CD14-positive monocyte (primary cell): ENCODE measurements at places on chromosomes 1 and 21. TPM values are rescaled to one million over a fixed set of nuclear protein-coding genes. Genes with fewer than 3 reads are reported as not detected.
A peak's percentile ranks its signal among the peaks of the same experiment; 100 is the strongest.

DNA sequence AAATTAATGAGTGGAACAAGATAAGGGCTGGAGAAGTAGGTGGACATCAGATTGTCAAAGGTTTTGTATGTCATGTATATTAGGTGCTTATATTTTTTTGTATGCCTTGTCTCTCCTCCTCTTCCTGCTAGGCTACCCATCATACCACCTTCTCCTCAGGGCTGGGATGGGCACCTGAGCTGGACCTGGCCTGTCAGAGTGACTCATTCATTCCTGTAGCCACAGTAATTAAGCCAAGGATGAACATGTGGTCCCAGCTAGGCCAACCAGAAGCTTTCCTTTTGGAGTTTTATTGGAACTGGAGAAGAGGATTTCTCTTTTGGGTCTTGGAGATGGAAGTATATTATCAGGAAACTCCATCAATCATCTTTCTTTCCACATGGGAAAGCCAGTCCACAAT, 21.2 kb downstream of the PTGS2 start:
- no peak overlapping the region for H3K4me3 ChIP-seq
- peaks cover 73% of the 10 kb centered on the region for H3K4me1 ChIP-seq
- H3K36me3 ChIP-seq = no peaks in the 10 kb centered on the region
- no peak for DNase-seq
- no peaks in the 10 kb centered on the region for H3K27me3 ChIP-seq
- peak overlapping the region; percentile 83 for H3K27ac ChIP-seq

- no peaks in the 10 kb centered on the region for H3K36me3 ChIP-seq
- no peaks in the 10 kb centered on the region for H3K27me3 ChIP-seq
- no peak for DNase-seq
Observed at GRCh38 chr1:242455052-242455361, 69.5 kb downstream of the PLD5 start.

The FAM131C gene
- not detected in 2 replicates for polyA plus RNA-seq

GRCh38 chr1:212916481-212917133, 33.7 kb upstream of the VASH2 start:
- H3K4me1 ChIP-seq = peaks cover 8% of the 10 kb centered on the region
- no peaks in the 10 kb centered on the region for H3K36me3 ChIP-seq
- H3K27me3 ChIP-seq = no peaks in the 10 kb centered on the region
- H3K4me3 ChIP-seq = no peak overlapping the region
- no peak overlapping the region for H3K27ac ChIP-seq

The HPCAL4 gene
- 0.03 TPM for polyA plus RNA-seq

DNA sequence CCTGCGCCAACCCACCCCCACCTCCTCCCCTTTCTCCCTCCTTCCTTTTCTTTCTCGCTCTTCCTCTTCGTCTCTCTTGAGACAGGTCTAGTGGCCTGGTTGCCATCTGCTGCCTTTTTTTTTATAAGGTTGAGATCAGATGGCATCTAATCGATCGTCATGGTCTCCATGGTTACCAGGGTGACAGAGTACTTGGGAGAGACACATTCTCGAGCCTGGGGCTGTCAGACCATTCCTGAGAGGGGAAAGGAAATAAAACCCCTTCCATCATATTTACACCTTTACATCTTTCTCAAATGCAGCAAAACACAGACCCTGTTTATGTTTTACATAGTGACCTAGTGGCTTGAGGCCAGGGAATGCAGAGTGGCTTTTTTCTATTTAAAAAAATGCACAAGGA, 53.5 kb upstream of the SLC22A15 start:
- peaks cover 4% of the 10 kb centered on the region for H3K4me1 ChIP-seq
- no peaks in the 10 kb centered on the region for H3K27me3 ChIP-seq
- H3K36me3 ChIP-seq = no peaks in the 10 kb centered on the region
- no peak overlapping the region for H3K4me3 ChIP-seq
- DNase-seq = no peak

The NLRP3 gene
- 233 and 400 TPM in 2 replicates for polyA plus RNA-seq

- no peak overlapping the region for H3K4me3 ChIP-seq
- no peaks in the 10 kb centered on the region for H3K4me1 ChIP-seq
- no peak overlapping the region for H3K27ac ChIP-seq
- H3K36me3 ChIP-seq = peaks cover 17% of the 10 kb centered on the region
- peak; percentile 41 for DNase-seq
Observed at GRCh38 chr1:31010086-31010989, 55.2 kb downstream of the PUM1 start.

The TRIM17 gene
- polyA plus RNA-seq = not detected

The S100A3 gene
- not detected for polyA plus RNA-seq

DNA sequence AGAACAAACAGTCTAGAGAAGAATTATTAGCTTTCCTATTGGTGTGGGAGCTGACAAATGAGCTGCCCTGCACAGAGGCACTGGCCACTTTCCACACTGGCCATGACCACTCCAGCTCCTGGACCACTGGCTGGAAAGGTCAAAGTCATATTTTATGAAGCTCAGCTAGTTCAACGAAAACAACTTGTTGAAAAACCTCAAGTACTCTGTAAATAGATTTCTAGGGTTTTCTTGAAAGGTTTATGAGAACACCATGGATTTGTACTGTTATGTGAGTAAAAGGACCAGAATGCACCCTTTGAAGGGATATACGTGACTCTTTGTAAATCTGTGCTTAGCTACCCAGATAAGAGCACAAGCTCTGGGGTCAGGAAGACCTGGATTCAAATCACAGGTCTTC, 54.5 kb upstream of the FGGY start:
- no peaks in the 10 kb centered on the region for H3K4me1 ChIP-seq
- no peak overlapping the region for H3K27ac ChIP-seq
- H3K27me3 ChIP-seq = no peaks in the 10 kb centered on the region
- no peak for DNase-seq

DNA sequence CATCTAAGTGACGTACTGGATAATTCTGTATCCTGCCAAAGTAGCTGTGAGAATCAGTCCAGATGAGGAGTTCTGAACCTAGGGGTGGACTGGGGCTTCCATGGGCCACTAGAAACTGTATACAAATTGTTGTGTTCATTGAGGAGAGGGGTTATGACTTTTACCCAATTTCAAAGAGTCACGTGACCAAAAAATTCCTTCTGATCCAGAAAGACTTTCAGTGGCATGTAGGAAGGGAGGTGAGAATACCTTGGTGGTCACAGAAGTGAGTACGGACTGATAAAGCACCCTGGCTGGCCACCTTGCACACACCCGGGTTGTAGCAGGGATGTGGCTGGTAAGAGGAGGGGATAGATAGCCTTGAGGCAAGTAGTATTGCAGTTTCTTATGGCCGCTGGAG, 60.4 kb downstream of the BCAR3 start:
- H3K27me3 ChIP-seq = no peaks in the 10 kb centered on the region
- no peak overlapping the region for H3K4me3 ChIP-seq
- H3K4me1 ChIP-seq = no peaks in the 10 kb centered on the region
- H3K36me3 ChIP-seq = no peaks in the 10 kb centered on the region
- DNase-seq = no peak

GRCh38 chr1:229972600-229973296, 94.3 kb upstream of the GALNT2 start:
- no peaks in the 10 kb centered on the region for H3K27me3 ChIP-seq
- DNase-seq = no peak
- no peaks in the 10 kb centered on the region for H3K36me3 ChIP-seq
- no peak overlapping the region for H3K27ac ChIP-seq

GRCh38 chr1:113684153-113684541, 75.1 kb downstream of the PHTF1 start:
- no peak overlapping the region for H3K27ac ChIP-seq
- no peaks in the 10 kb centered on the region for H3K27me3 ChIP-seq
- H3K4me1 ChIP-seq = peaks cover 13% of the 10 kb centered on the region
- no peaks in the 10 kb centered on the region for H3K36me3 ChIP-seq
- no peak for DNase-seq

GRCh38 chr1:27645071-27645415, 10.1 kb upstream of the FGR start:
- no peak overlapping the region for H3K4me3 ChIP-seq
- DNase-seq = no peak
- no peaks in the 10 kb centered on the region for H3K36me3 ChIP-seq
- no peak overlapping the region for H3K27ac ChIP-seq
- H3K4me1 ChIP-seq = peaks cover 23% of the 10 kb centered on the region
- H3K27me3 ChIP-seq = no peaks in the 10 kb centered on the region

DNA sequence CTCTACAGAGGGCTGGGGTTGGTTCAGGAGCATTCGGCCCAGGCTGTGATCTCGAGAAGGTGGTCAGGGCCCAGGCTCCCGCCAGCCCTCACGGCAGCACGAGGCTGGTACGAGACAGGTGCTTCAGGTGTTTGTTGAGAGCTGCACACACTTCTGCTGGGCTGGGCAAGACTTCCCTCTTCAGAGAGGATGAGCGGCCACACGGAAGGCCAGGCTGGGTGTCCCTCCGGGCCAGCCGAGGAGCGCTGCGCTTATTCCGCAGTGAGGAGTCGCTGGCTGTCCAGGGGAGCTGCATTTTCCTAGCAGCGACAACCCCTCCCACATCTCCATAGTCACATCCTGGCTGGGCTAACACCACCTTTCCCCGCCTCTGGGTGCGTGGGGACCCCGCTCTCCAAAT, 50.5 kb downstream of the PDE9A start:
- no peaks in the 10 kb centered on the region for H3K36me3 ChIP-seq
- no peak overlapping the region for H3K4me3 ChIP-seq
- H3K27me3 ChIP-seq = no peaks in the 10 kb centered on the region
- no peak for DNase-seq
- H3K27ac ChIP-seq = no peak overlapping the region

DNA sequence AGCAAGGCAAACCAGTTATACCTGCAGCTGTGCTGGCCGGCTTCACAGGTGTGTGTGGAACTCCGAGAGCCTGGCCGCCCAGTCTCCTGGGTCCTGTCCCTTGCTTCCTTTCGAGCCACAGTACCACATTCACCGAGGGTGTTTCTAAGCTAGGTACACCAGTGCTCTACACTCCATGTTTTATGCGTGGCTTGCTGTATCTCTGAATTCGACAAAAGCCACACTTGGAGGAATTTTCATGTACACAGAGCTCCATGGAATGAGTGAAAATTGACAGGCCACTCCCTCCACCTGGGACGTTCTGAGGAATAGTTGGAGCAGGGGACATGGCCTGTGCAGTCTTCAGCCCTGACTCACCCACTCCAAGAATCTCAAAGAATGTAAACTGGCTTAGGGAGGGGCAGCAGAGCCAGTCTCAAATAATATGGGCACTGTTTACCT, 14.0 kb downstream of the ETS2 start:
- peaks cover 13% of the 10 kb centered on the region for H3K4me1 ChIP-seq
- DNase-seq = no peak
- H3K4me3 ChIP-seq = no peak overlapping the region
- peaks cover 97% of the 10 kb centered on the region for H3K36me3 ChIP-seq
- no peaks in the 10 kb centered on the region for H3K27me3 ChIP-seq
- H3K27ac ChIP-seq = no peak overlapping the region

DNA sequence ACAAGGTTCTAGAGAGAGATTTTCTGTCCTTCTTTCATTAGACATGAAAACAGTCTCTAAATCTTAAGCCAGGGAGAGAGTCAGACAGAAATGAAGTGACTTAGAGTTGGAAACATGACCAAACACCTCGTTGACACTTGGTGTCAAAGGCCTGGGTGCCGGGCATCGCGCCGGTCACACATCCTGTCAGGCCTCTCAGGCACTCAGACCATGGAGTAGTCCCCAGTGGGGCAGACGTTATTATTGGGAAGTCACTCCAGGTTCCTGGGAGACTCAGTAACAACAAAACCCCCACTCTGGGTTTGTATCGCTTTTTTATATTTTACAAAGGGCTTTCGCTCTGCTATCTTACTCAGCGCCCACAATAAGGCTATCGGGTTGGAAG, 25.8 kb downstream of the KCNN3 start:
- H3K27me3 ChIP-seq = no peaks in the 10 kb centered on the region
- H3K27ac ChIP-seq = no peak overlapping the region
- no peaks in the 10 kb centered on the region for H3K36me3 ChIP-seq
- DNase-seq = no peak
- no peaks in the 10 kb centered on the region for H3K4me1 ChIP-seq

GRCh38 chr1:32773764-32774463, 43.2 kb downstream of the YARS1 start:
- H3K27me3 ChIP-seq = no peaks in the 10 kb centered on the region
- no peaks in the 10 kb centered on the region for H3K4me1 ChIP-seq
- no peak overlapping the region for H3K4me3 ChIP-seq
- no peak for DNase-seq
- H3K36me3 ChIP-seq = peaks cover 39% of the 10 kb centered on the region

- H3K4me1 ChIP-seq = no peaks in the 10 kb centered on the region
- H3K36me3 ChIP-seq = no peaks in the 10 kb centered on the region
- no peak overlapping the region for H3K4me3 ChIP-seq
- no peak for DNase-seq
Observed at GRCh38 chr1:175744833-175745232, 1.4 kb upstream of the TNR start.

- H3K27ac ChIP-seq = no peak within 1 kb of the TSS
- H3K4me1 ChIP-seq = peaks cover 9% of the 10 kb centered on the region
- peak within 1 kb of the TSS; percentile 17 for H3K4me3 ChIP-seq
- no peaks in the 10 kb centered on the region for H3K36me3 ChIP-seq
- peaks cover 10% of the 10 kb centered on the region for H3K27me3 ChIP-seq
Observed at GRCh38 chr1:154567386-154568156, at the start of gene CHRNB2. CHRNB2 (plus strand) TSS chr1:154567778; CDS start chr1:154568045, 267 bp downstream.

The HAO2 gene
- polyA plus RNA-seq = not detected

GRCh38 chr1:234479310-234479559, 256 bp upstream of the TARBP1 start:
- DNase-seq = no peak
- peaks cover 30% of the 10 kb centered on the region for H3K4me1 ChIP-seq
- H3K36me3 ChIP-seq = no peaks in the 10 kb centered on the region
- H3K4me3 ChIP-seq = peak overlapping the region; percentile 84
- no peaks in the 10 kb centered on the region for H3K27me3 ChIP-seq

GRCh38 chr1:197465528-197466327, 197.7 kb downstream of the CRB1 start:
- H3K36me3 ChIP-seq = no peaks in the 10 kb centered on the region
- H3K27ac ChIP-seq = no peak overlapping the region
- H3K27me3 ChIP-seq = no peaks in the 10 kb centered on the region
- H3K4me1 ChIP-seq = peaks cover 5% of the 10 kb centered on the region
- DNase-seq = no peak
